ENCODE measurements at places on chromosomes 2 and 18.

- no peak overlapping the region for H3K27ac ChIP-seq
- peaks cover 23% of the 10 kb centered on the region for H3K27me3 ChIP-seq
- no peak overlapping the region for H3K4me3 ChIP-seq
- no peaks in the 10 kb centered on the region for H3K36me3 ChIP-seq
- DNase-seq = no peak
- H3K4me1 ChIP-seq = no peaks in the 10 kb centered on the region
Observed at GRCh38 chr2:176395273-176395854, 126.1 kb downstream of the MTX2 start.

DNA sequence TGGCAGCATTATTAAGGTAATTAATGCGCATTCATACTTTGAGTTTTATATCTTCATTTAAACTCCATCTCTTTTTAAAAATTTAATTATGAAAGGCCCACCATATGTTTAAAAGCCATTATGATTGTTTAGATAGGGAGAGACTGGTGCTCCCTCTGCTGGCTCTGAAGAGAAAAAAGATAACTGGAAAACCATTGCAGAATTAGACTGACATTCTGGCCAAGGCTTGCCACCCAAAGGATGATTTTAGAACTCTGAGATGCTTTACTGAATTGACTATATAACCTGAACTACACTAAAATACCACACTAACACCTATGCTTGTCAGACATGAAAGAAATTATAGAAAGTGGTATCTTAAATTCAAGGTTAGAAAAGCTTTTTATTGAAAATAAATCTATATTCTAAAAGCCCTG, 127.6 kb upstream of the SPOPL start:
- no peak overlapping the region for H3K27ac ChIP-seq
- no peak overlapping the region for H3K4me3 ChIP-seq
- no peaks in the 10 kb centered on the region for H3K4me1 ChIP-seq

DNA sequence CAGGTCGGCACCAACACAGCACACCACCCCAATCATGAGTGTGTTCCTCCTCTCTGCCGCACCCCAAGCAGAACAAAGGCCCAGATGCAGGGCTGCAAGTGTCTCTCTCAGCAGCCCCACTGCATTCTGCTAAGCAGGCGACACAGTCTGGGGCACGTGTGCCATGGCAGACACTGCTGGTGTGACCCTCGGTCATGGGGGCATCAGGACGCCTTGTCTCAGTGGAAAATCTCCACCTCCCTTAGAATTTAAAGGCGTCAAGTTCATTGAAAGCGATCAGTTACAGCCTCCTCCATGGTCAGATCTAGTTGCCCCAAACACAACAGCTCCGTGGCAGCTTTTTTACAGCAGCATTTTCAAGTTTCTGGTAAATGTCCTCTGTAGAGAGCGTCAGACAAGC, 57.2 kb downstream of the ADNP2 start:
- peaks cover 2% of the 10 kb centered on the region for H3K36me3 ChIP-seq
- H3K27me3 ChIP-seq = peaks cover 11% of the 10 kb centered on the region
- no peak overlapping the region for H3K4me3 ChIP-seq
- DNase-seq = no peak
- H3K27ac ChIP-seq = no peak overlapping the region

- no peaks in the 10 kb centered on the region for H3K36me3 ChIP-seq
- no peak overlapping the region for H3K27ac ChIP-seq
- peaks cover 4% of the 10 kb centered on the region for H3K4me1 ChIP-seq
- peaks cover 8% of the 10 kb centered on the region for H3K27me3 ChIP-seq
- no peak for DNase-seq
- no peak overlapping the region for H3K4me3 ChIP-seq
Observed at GRCh38 chr2:230840301-230840700, 24.4 kb upstream of the ITM2C start.

DNA sequence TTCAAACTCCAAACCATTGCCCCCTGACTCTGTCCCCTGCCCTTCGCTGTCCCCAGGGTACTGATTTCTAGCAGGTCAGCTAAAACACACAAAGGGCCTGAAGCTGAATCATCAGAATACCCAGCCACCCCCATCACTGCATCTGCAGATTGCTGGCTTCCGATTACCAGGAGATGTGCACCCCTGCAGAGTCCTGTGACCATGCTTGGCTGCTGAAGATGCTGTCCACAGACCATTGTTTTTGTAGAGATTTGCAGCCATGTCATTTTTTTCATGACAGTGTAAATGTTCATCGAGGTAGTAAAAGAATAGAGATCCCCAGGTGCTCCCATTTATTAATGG, 463.3 kb downstream of the STK39 start:
- no peak overlapping the region for H3K4me3 ChIP-seq
- H3K4me1 ChIP-seq = no peaks in the 10 kb centered on the region
- DNase-seq = no peak
- H3K36me3 ChIP-seq = no peaks in the 10 kb centered on the region

GRCh38 chr2:96594691-96595152, 43.4 kb downstream of the KANSL3 start:
- DNase-seq = no peak
- peaks cover 14% of the 10 kb centered on the region for H3K36me3 ChIP-seq
- peak overlapping the region; percentile 26 for H3K4me3 ChIP-seq
- H3K4me1 ChIP-seq = peaks cover 38% of the 10 kb centered on the region

DNA sequence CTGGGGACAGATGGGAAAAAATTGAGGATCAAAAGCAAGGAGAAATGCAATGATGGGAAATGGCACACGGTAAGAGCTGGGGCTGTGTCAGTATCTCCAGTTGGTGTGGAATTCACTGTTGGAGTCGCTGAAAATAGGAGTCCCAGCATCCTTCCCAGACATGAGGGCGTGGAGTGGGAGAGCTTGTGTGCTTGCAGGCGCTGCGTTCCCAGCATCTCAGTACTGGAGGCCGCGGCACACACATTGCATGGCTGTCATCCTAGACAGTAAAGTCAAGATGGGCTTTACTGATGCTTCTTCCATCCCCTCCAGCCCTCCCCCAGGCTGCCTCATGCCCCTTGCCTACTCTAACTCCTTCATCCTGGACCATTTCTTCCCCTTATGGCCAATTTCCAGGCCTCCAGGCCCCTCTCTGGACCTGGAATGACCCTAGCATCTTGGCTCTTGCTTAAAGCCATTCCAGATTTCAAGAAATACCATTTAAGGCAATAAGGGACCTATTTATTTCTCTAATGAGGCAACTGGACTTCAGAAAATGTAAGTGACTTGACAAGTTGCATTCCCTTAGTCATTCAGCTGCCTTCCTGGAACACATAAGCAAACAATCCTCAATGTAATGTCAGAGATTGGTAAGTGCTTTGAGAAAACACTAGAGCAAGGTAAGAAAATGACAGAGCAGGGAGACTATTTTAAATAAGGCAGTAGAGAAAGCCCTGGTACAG, 70.5 kb upstream of the TTC39C start:
- peaks cover 23% of the 10 kb centered on the region for H3K4me1 ChIP-seq
- H3K4me3 ChIP-seq = no peak overlapping the region
- DNase-seq = no peak
- H3K27ac ChIP-seq = no peak overlapping the region

DNA sequence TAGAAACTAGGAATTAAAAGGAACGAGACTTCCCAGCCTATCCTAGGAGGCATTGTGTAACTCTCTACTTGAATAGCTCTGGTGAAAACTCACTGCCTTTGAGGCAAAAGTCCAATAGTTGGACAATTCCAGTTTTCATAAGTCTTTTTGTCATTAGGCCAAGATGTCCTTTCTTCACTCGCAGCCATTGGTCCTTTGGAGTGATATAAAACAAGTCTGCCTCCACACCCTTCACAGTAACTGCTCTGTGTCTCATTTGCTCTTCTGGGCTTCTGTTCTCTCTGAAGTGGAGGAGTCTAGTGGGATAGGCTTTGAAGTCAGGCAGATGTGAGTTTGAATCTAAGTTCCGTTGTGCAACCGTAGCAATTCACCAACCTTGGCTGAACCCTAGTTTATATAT, 28.2 kb downstream of the ANTXR1 start:
- H3K27me3 ChIP-seq = peaks cover 14% of the 10 kb centered on the region
- no peak overlapping the region for H3K27ac ChIP-seq
- no peaks in the 10 kb centered on the region for H3K4me1 ChIP-seq
- H3K4me3 ChIP-seq = no peak overlapping the region

DNA sequence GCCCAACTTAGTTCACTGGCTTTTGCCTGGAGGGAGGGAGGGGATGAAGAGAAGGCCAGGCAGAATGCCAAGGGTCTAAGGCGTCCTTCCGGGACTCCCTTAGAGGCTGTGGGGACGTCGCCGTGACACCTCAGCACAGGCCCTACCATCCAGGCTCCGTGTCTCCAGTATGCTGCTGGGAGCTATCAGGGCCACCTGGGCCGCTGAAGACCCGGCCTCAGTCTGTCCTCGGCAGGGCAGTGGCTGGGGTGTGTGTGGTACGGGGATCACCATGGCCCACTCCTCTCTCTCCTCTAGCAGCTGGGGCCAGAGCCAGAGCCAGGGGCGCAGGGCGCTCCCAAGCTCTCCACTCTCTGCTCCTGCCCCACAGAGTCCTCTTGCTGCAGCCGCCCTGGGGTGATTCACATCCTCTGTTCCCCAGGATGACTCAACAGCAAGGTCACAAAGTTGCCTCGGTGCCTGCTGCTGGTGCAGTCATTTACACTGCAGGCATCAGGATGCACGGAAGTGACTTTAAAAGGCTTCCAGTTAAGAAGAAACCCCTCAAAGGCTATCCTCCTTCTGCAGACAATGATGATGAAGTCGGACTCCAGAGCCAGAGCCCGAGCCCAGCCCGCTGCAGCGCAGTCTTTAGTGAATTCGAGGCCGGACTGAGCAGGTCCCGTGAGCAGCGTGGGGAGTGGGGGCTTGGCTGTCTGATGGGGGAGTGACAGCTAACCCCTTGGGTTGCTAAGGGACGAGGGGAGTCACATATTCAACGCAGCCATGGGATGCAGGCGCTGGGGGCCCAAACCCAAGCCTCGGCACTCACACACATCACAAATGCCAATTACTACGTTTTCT, 31.9 kb downstream of the SNORC start:
- H3K4me3 ChIP-seq = no peak overlapping the region
- no peaks in the 10 kb centered on the region for H3K27me3 ChIP-seq
- DNase-seq = no peak

DNA sequence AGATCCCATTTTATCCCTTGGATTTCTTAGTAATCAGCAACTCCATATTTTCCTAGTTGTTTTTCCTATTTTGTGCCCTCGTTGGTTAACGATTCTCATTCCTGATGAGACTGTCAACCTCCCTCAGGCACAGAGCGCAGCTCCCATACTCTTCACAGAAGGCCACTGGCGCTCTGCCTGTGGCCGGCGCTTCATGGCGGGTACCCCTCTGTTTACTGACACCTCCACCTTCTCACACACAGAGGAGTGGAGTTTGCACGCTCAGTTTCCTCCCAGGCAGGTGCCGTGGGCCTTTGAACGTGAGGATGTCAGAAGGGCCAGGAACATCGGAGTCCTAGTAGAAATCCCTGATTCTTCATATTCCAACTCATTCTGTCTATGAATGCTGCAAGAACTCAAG, 139.0 kb downstream of the MBP start:
- no peaks in the 10 kb centered on the region for H3K27me3 ChIP-seq
- H3K4me1 ChIP-seq = no peaks in the 10 kb centered on the region
- no peak overlapping the region for H3K4me3 ChIP-seq
- H3K27ac ChIP-seq = no peak overlapping the region

DNA sequence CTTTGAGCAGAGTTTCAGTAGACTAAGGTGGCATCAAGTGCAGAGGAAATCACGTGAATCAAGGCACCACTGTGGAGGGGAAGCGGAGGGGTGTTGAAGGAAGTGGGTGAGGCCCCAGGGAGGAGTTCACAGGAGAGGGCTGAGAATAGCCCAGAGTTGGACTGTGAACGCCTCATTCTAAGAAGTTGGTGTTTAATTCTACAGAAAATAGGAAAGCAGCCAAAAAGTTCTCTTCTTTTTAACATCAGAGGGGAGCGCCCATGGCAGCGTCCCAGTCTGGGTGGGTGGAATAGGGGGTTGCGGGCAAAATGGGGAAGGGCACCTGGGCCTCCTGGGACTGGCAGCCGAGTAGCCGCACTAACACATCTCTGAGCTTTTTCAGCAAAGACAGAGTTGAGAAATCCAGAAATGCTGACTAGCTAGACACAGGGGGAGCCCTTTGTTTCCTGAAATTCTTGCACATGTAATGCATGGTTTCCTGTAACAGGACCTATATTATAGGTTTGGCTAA, 97.0 kb downstream of the NEB start:
- peak; percentile 56 for DNase-seq
- no peaks in the 10 kb centered on the region for H3K36me3 ChIP-seq
- peak overlapping the region; percentile 77 for H3K4me3 ChIP-seq
- H3K27ac ChIP-seq = peak overlapping the region; percentile 95
- H3K27me3 ChIP-seq = no peaks in the 10 kb centered on the region
- peaks cover 38% of the 10 kb centered on the region for H3K4me1 ChIP-seq

GRCh38 chr2:40048506-40048905, 269.4 kb upstream of the THUMPD2 start:
- no peak overlapping the region for H3K4me3 ChIP-seq
- no peaks in the 10 kb centered on the region for H3K4me1 ChIP-seq
- no peak overlapping the region for H3K27ac ChIP-seq
- DNase-seq = no peak
- H3K27me3 ChIP-seq = no peaks in the 10 kb centered on the region

DNA sequence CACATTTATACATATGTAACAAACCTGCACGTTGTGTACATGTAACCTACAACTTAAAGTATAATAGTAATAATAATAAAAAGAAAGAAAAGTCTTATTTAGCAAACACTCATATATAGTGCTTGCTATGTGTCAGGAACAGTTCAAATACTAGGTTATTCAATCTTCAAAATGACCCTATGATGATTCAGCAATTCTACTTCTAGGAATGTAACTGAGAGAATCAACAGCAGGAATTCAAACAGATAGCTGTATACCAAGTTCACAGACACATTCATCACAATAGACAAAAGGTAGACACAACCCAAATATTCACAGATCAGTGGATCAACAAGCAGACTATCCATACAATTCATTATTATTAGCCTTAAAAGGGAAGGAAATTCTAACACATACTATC, 69.5 kb downstream of the MYO5B start:
- H3K36me3 ChIP-seq = no peaks in the 10 kb centered on the region
- H3K27ac ChIP-seq = no peak overlapping the region
- no peak for DNase-seq

DNA sequence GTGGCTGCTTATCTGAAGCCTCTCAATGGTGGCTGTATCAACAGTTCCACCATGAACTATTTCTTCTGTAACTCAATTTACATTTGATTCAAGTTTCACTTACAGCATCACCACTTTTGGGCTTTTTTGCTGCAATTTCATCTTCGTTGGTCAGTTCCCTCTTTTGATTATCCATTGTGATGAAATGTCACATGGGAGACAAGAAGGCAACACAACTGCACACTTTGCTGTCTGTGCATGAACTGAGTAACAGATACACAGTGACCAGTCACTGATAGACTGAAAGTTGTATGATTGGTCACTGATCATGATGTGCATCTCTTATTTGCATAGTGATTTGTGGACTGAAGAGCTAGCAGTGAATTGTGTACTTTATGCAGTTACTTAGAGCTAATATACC, 130.7 kb upstream of the RNF152 start:
- no peak overlapping the region for H3K4me3 ChIP-seq
- H3K27me3 ChIP-seq = peaks cover 9% of the 10 kb centered on the region
- DNase-seq = no peak
- H3K27ac ChIP-seq = no peak overlapping the region
- peaks cover 2% of the 10 kb centered on the region for H3K4me1 ChIP-seq

GRCh38 chr2:231666171-231667095, 41.9 kb upstream of the PTMA start:
- DNase-seq = no peak
- no peaks in the 10 kb centered on the region for H3K36me3 ChIP-seq
